ENCODE measurements at places on chromosomes 1 and 21.

DNA sequence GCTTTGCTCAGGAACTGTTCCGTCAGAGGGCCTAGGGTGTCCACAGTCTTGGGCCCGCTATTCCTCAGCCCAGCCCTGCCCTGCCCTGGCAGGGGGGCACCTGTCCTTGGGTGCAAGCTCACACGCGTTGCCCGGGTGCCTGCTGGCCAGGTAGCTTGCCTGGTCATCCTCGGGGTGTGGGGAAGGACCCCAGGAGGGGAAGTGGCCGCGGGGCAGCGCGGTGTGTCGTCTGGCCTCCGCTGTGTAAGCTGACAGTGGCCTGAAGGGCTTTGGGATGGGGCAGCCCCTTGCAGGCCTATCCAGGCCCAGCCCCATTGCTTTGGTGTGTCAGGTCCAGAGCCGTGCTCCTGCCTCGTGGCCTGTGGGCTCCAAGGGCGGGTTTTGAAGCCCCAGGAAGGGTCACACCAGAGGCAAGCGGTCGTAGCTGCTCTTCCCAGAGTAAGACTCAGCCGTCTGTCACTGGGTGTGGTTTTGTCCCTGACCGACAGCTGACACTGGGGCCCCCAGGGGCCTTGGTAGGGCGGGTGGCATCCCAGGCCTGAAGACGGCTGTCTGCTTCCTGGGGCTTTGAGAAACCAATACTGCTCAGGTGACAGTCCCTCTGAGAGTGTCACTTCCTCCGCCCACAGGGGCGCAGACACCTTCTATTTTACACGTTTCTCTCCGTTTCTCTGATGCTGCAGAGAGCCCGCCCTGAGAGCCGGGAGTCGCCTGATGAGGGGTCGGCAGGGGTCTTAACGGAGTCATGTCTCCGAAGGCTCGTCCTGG, 72.1 kb downstream of the SKI start:
- peak; percentile 59 for DNase-seq

DNA sequence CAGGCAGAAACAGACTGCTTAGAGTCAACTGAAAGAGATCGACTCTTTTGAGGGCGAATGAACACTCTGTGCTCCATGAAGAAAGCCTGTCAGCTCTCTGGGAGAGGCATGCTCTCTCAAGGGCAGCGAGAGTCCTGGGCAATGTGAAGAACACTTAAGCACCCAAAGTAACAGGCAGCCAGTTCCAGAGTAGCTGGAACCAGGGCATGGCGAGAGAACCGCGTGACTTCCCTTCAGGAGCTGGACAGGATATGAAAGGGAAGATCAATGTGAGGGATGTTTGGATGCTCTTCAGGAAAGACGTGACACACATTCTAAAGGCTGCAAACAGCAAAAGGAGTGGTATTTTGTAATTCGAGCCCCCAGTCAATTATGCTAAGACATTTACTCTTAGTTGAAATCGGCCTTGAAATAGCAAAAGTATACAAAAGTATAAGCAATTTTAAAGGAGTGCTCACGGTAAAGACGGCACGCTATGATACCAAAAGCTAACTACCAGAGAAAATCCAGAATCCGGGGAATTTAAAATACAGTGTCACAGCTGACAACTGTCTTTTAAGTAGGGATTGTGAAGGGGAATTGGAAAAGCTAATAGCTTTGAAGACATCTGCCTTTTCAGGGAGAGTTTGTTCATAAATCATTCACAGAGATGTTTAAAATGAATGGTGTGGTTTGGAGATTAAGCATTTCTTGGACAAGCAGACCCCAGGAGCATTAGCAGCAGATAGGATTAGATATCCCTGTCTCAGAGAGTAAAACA, 20.8 kb downstream of the ADAMTS5 start:
- DNase-seq: no peak

GRCh38 chr1:193538680-193539079, 352.3 kb upstream of the B3GALT2 start:
- DNase-seq: no peak

- DNase-seq: no peak
These were observed 228.2 kb downstream of the DNM3 start for GRCh38 chr1:172069534-172069933.

- no peak for DNase-seq
These were observed 18.2 kb upstream of the FMO4 start for GRCh38 chr1:171295821-171296220.

DNA sequence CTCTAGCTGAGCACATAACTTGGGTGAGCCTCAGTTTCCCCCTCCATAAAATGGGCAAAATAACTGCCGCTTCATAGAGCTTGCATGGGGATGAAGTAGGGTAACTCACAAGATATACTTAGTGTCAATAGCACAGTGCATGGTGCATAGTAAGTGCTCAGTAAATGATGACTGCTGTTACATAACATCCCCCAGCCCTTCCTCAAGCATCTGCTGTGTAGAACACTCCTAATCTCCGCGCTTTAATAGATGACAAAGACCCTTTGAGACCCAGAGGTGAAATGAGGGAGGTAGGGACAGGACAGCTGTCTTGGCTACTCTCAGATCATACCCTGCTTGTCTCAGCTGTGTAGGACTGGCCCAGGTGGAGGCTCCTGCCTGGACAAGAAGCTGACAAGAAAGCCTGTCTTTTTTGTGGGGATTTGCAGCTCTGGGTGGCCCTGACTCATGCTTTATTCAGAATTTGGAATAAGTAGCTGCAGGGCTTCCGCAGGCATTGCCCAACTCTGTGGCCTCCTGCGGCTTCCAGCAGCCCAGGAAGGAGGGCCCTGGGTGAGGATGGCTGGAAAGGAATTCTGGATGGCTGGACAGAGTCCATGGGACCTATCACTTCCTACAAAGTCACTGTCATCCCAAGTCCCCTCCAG, 20.7 kb upstream of the PADI4 start:
- DNase-seq: no peak

DNA sequence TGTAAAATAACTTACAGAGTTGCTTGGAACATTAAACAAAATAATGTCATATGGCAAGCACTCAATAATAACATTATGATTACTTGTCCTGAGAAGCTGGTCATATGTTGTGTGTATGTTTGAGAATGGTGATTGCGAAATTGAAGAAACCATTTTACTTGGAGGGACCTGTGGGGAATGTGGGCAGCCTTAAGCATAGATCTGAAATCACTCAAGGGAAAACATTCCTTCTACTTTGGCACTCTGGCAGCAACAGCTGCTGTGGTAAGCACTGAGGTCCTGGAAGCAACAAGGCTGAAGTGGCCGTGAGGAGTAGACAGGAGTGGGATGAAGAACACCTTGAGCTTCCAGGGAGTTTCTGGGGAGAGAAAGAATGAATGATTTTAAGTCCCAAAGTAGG, 165.4 kb upstream of the ADAMTS5 start:
- no peak for DNase-seq

- no peak for DNase-seq
These were observed 209.5 kb upstream of the GALNT2 start for GRCh38 chr1:229857585-229857984.

DNA sequence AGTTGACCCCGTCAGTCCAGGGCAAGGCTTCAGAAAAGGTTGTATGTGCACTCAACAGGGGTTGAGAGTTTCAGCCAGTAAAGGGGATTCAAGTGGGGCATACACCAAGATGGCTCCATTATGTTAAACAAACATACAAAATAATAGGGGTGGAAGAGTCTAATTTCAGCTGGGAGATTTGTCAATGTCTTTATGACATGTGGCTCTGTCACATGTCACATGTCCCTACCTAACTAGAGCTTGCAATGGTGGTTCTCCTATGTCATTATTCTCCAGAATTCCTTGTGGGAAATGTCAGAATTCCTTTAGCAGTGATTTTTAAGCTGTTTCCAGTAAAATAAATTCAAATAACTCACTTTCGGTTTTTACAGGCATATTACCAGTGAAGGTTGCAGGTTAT, 392.0 kb upstream of the ADGRL4 start:
- no peak for DNase-seq
